NCI-H2171 (cell line): ENCODE measurements at places on chromosomes 7 and 10.

- no peak for DNase-seq
These were observed 24.7 kb downstream of the CREB3L2 start for GRCh38 chr7:137977173-137977572.

DNA sequence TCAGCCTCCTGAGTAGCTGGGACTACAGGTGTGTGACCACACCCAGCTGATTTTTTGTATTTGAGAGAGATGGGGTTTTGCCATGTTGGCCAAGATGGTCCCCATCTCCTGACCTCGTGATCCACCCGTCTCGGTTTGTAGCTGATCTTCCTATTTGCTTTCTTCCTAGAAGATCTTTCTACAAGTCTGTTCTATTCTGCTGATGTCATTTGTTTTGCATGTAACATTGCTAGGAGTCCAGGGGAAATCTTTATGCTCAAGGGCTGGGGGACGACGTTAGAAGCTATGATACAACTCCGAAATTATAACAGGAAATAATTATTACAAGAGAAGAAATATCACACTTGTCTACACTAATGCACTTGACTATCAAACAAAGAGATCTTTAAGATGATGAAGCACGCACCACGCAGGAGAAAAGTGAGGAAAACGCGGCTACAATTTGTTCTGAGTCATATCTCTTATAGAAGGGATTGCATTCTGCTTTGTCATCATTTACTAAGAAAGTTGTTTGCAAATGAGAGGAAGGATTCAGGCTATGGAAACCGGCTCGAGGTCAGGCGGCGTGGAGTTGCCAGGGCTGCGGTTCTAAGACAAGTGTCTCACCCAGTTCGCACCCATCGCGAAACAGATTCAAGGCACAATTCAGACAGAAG, 103.0 kb upstream of the CARD11 start:
- DNase-seq: no peak

DNA sequence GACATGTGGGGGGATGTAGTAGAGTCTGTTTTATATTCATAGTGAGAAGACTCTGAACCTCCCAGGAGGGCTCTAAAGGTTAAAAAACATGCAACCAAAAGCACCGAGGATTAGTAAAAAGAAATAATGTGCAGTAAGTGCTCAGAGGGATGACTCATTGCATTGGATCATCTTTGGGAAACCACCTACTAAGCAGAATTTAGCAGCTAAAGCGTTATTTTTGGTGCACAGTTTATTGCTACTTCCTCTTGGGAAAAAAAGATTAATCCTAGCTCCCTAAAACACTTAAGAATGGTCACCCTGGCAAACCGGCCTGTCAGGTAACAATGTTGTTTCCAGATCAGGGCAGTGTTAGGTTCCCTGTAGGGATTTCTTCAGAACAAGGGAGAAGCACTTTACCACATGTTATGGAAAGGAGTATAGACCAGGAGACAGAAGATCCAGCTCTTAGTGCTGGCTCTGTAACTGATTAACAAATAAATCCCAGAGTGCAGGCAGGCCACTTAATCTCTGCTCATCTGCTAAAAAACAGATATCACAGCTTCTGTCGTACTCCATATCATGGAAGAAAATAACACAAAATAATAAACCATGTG, 44.8 kb upstream of the FAM133B start:
- DNase-seq: no peak

DNA sequence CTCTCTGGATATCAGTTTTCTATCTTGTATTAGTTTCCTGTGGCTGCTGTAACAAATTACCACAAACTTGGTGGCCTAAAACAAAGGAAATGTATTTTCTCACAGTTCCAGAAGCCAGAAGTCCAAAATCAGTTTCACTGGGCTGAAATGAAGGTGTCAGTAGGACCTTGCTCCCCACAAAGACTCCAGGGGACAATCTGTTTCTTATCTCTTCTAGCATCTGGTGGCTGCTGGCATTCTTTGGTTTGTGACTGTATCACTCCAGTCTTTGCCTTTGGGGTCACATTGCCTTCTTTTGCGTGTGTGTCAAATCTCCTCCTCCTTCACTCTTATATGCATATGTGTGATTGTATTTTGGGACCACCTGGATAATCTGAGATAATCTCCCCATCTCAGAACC, 153.0 kb upstream of the PRPS1L1 start:
- DNase-seq: no peak

GRCh38 chr10:68796605-68797004, 30.7 kb upstream of the STOX1 start:
- no peak for DNase-seq

GRCh38 chr10:43689618-43689954, 40.9 kb upstream of the ZNF32 start:
- no peak for DNase-seq

GRCh38 chr10:44589181-44589943, 204.5 kb upstream of the CXCL12 start:
- no peak for DNase-seq

GRCh38 chr7:129848436-129848835, 104.3 kb downstream of the UBE2H start:
- DNase-seq: no peak

DNA sequence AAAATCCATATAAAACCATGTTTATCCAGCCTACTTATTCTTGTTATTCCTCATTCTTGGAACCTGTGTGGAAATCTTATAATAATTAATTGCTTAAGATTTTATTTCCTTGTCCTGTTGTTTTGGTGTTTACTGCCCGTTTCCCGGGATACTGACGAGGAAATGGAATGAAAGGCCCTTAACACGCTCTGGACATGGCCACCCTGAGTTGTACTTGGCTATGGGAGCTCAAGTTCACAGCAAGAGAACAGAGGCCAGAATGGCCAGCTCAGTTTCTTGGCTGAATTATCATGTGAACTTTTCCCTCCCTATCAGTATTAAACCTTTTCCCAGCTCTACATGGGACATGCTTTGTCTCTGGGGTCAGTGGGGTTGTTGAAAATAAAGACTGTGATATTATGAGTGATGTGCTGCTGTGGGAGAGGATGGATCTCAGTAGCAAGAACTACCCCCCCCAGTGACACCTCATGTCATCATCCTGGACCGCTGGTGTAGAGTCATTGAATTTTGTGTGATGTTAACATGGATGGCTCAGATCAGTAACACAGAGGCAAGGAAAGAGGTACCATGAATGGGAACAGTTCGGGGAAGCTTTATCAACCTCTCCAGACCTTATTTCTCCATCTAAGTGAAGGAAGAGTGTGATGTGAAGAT, 87.0 kb upstream of the IGFBP3 start:
- DNase-seq: no peak

DNA sequence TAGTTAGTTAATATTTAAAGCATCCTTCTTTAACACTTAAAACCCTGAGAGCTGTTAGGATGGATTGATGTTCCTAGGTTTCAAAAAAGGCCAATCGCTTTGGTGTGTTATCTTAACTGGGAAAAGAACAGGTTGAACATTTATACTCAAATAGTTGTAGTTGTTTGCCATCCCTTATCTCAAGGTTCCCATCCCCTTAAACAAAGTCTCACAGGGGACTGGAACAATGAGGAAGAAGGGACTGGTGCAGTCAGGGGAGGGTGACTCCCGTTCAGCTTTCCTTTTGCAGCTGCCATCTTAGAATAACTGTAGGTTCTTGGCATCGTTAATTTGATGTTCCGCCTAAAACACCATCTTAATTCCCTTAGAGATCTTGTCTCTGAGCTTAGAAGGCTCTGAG, 2.6 kb upstream of the KBTBD2 start:
- no peak for DNase-seq

GRCh38 chr10:72765051-72765745, 73.3 kb downstream of the MCU start:
- DNase-seq: no peak

GRCh38 chr7:77679608-77680007, 16.7 kb upstream of the RSBN1L start:
- no peak for DNase-seq

DNA sequence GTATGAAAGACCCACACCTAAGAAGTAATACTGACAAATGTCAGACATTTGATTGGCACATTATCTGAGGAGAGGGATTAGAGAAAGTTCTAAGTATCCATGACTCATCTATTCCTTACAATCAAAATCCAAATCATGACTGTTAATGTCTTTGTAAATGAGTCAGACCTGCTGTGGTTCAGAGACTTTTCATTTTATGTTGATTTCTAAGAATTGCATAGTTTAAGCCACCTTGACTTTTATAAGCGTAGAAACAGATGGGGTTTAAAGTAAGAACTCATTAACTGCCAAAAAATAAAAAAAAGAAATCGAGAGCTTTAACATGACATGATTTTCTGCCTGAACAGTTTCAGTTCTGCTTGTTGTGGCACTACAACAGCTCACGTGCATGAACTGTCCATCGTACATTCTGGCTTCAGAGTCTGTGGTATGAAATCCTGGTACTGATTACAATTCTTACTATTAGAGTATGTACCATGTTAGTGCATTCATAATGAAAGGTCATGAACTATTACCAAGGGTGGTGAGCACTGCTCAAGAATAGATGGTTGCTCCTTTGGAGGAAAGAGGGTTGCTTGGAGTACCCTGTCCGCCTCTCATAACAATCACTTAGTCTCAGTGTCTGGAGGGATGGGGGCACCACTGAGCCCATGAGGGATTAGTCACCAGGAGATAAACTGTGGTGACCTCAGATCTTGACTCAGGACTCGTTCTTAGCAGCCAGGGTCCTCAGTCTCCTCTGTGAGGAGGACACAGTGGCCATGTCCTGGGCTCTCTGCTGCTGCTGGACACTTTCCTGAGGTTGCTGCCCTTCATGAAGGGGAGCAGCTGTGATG, 42.2 kb downstream of the ACSM6 start:
- DNase-seq: no peak

- no peak for DNase-seq
These were observed 71.3 kb downstream of the DENND11 start for GRCh38 chr7:141630621-141631020.

- DNase-seq: peak; percentile 51
These were observed 1.9 kb downstream of the VGF start for GRCh38 chr7:101163279-101164070.
